Large intestine (tissue), 12 donors: ENCODE measurements at places on chromosomes 5 and 9. TPM values are rescaled to one million over a fixed set of nuclear protein-coding genes. Genes with fewer than 3 reads are reported as not detected.

The KCNMB1 gene
- 6.5 TPM for polyA plus RNA-seq

The SAXO1 gene
- 0.06 TPM for polyA plus RNA-seq

The EIF4E1B gene
- not detected for polyA plus RNA-seq

The ANXA1 gene
- polyA plus RNA-seq = 79.3 TPM

The IRX4 gene
- not detected for polyA plus RNA-seq

The SLIT3 gene
- 18.3 TPM for polyA plus RNA-seq

The NUTM2F gene
- polyA plus RNA-seq = not detected

The ITGA2 gene
- polyA plus RNA-seq = 13.7 TPM

The MARCHF3 gene
- polyA plus RNA-seq = 6.5 TPM

The OLFML2A gene
- 11.7 TPM for polyA plus RNA-seq

The ARSI gene
- 2.2 TPM for polyA plus RNA-seq

The GPSM1 gene
- polyA plus RNA-seq = 39.9 TPM

The ADRA1B gene
- polyA plus RNA-seq = 0.12 TPM

The NNT gene
- polyA plus RNA-seq = 50.7 TPM

The IL3 gene
- polyA plus RNA-seq = not detected

DNA sequence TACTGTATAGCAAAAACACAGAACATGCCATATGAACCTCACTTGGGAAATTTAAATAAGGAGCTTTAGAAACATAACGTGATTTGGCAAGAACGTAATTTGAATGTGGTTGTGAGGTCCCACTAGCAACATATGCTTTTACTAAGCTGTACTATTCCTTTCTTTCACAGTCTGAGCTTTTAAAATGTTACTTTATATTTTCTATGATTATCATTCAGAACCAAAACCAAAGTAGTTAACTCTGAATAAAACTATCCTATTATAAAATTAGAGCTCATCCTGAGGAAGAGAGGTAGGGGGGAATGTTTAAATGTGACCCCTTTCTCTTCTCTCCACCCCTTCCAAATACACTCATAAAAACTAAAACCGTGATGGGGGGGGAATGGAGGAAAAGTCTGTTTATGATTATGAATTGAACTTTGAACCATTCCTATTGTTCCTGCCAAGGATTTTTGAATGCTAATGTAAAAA lies 435.7 kb downstream of the NFIB start:
- no peak for DNase-seq

- no peak for DNase-seq
Observed at GRCh38 chr9:87588339-87588738, 90.7 kb downstream of the DAPK1 start.

GRCh38 chr5:90117005-90117404 lies 292.6 kb downstream of the CETN3 start:
- no peak for DNase-seq

- no peak for DNase-seq
Observed at GRCh38 chr5:34930462-34930844, 1.1 kb downstream of the DNAJC21 start.

- DNase-seq = no peak
Observed at GRCh38 chr5:100818340-100818739, 84.7 kb downstream of the ST8SIA4 start.

GRCh38 chr5:170429014-170429413 lies 39.8 kb upstream of the KCNMB1 start:
- DNase-seq = no peak

GRCh38 chr5:107232293-107232692 lies 438.4 kb downstream of the EFNA5 start:
- no peak for DNase-seq

- no peak for DNase-seq
Observed at GRCh38 chr5:143583409-143583808, 179.9 kb upstream of the NR3C1 start.

DNA sequence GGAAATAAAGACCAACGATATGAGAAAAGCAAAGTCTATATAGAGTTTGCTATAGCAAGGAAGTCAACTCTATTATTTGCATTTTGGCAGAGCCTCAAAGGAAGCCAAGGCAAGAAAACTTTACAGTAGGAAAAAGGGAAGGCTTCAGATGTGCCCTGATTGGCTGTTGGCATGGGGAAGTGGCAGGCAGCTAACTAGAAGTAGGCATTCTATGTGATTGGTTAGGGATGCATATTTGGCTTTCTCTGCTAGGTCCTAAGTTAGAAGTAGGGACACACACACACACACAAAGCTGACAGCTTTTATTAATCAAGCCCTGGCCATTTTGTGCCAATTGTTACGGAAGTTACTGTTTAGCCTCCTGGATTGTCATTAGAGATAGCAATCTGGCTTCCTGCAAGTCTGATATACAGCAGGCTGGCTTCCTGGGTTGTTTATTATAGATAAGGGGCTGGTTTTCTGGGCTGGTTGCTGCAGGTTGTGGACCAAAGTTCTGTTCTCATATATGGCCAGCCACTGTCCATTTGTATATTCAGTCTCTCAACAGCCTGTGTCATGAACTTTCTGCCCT lies 308.1 kb upstream of the GRAMD2B start:
- DNase-seq = no peak

GRCh38 chr9:133841167-133841812 lies 103.1 kb upstream of the SARDH start:
- no peak for DNase-seq

GRCh38 chr9:133149130-133150015 lies 14.3 kb downstream of the GBGT1 start:
- peak; percentile 98 for DNase-seq

DNA sequence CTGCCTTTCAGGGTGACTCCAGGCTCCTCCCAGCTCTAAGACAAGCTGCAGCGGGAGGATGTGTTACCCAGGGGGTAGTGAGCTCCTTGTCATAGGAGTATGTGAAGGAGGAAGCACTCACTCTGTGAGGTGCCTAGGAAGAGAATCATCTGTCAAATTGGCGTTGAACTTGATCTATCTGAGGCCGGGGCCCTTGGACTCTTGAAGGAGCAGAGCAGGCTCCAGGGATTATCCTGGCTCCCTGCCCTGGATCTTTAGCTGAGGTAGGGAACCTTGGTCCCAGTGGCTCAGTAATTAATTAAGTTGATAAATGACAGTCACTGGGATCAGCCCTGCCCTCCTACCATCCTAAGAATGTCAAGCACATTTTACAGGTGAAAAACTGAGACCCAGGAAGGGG lies 15.5 kb downstream of the ADGRD2 start:
- DNase-seq = no peak

GRCh38 chr5:80620211-80620610 lies 34.2 kb upstream of the MSH3 start:
- DNase-seq = no peak

DNA sequence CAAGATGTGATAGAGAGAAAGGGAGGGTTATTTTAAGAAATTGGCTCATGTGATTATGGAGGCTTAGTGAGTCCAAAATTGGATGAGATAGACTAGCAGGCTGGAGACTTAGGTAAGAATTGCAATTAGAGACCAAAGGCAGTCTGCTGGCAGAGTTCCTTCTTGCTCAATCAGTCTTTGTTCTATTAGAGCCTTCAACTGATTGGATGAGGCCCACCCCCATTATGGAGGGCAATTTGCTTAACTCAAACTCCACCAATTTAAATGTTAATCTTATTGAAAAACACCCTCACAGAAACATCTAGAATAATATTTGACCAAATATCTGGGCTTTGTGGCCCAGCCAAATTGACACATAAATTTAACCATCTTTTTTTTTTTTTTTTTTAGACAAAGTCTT lies 23.9 kb upstream of the TPD52L3 start:
- DNase-seq = no peak

- DNase-seq = no peak
Observed at GRCh38 chr5:15338546-15338945, 161.4 kb upstream of the FBXL7 start.

GRCh38 chr9:89791754-89792153 lies 186.9 kb downstream of the GADD45G start:
- DNase-seq = no peak

DNA sequence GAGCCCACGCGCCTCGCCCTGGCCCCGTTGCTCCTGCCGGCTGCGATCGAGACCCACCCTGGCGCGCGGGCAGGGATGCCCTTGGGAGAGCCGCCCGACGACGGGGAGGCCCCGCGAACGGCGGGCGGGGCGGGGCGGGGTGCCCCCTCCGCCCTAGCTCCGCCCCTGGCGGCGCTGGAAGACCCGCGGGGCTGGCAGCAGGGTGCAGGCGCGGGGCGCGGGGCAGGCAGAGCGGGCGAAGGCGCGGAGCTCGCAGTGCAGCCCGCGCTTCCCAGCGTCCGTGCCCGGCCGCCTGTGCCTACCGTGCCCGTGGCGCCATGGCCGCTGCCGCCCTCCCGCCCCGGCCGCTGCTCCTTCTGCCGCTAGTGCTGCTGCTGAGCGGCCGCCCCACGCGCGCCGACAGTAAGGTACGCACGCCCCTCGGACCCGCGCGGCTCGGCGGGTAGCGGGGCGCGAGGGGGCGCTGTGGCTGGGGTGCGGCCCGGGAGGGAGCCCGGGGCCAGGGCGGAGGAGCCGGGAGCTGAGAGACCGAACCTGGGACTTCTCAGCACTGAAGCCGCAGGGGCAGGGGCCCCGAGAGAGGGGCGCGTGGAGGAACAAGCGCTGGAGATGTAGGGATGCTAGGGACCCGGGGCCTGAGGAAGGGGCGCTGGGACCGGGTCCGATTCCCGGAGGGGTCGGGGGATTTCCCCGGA lies at the start of gene OLFML2A:
TSS of gene OLFML2A (plus strand) at position 180 of the 695 bp plus-strand sequence. CDS start at position 318, 138 bp downstream.
- DNase-seq = peak; percentile 39

- no peak for DNase-seq
Observed at GRCh38 chr9:99666571-99666970, 155.1 kb upstream of the NR4A3 start.

- DNase-seq = peak; percentile 11
Observed at GRCh38 chr5:148290271-148291195, 21.7 kb upstream of the SPINK7 start.
